ENCODE measurements at places on chromosomes 1 and 21. TPM values are rescaled to one million over a fixed set of nuclear protein-coding genes. Genes with fewer than 3 reads are reported as not detected.

DCDC2B gene
- not detected for total RNA-seq

IFI44 gene
- 17.6 TPM for total RNA-seq

PER3 gene
- 10.4 TPM for total RNA-seq

C1orf87 gene
- total RNA-seq = not detected

S100A7A gene
- total RNA-seq = not detected

PLD5 gene
- 1.8 TPM for total RNA-seq

PLXNA2 gene
- 44.5 TPM for total RNA-seq

SORT1 gene
- total RNA-seq = 24.7 TPM

XPR1 gene
- total RNA-seq = 13.0 TPM

TSSK3 gene
- total RNA-seq = 1.8 TPM

HCRTR1 gene
- not detected for total RNA-seq

TAL1 gene
- 2.3 TPM for total RNA-seq

SPRR2F gene
- total RNA-seq = not detected
